ENCODE measurements at places on chromosomes 16 and 17.

DNA sequence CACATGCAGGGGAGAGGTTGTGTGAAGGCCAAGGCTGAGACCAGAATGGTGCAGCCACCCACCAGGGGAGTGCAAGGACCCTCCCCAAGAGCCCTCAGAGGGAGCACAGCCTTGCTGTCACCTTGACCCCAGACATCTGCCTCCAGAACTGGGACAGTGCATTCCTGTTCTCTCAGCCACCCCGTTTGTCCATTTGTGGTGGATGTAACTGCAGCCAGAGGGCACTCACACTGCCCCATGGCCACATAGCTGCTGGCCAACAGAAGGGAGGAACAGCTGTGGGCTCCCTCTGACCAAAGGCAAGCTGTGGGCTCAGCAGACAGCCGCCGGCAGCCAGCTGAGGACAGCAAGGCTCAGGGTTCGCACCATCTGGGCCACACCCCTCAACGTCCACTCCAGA lies 49.8 kb upstream of the KLHDC4 start:
- DNase-seq = no peak

DNA sequence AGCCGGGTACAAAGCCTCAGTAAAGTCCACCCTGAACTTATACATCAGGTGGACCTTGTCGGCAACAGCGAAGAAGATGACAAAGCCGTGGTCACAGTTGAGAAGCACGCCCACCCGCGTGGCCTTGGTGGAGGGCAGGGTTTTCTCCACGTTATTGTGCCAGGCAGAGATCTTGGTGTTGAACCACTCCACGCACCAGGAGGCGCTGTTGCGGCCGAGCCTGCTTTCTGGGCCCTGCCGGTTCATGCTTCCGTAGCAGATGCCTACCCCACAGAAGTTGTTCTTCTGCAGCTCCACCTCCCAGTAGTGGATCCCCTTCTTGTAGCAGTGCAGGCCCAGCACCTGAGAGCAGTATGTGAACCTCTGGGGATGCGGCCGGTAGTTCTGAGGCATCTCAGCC lies 22.1 kb downstream of the TRIM25 start:
- DNase-seq = peak; percentile 26

DNA sequence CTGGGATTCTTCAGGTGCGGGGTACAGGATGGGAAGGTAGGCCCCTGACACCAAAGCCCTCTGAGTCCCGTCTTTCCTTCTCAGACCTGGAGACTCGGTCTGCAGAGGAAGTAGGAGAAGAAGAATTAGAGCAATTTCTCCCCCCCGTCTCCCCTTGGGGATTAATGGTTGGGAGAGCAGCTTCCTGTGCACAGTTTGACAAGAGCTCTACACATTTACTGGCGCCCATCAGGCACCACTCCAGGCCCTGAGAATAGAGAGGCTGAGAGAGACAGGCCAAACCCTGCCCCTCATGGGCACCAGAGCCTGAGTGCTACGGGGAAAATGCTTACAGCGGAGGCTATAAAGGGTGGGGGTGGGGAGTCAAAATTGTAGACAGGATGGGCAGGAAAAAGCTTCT lies 3.5 kb upstream of the C16orf74 start:
- DNase-seq = no peak

- DNase-seq = no peak
These were observed 8.2 kb downstream of the ARL4D start for GRCh38 chr17:43406676-43407645.

DNA sequence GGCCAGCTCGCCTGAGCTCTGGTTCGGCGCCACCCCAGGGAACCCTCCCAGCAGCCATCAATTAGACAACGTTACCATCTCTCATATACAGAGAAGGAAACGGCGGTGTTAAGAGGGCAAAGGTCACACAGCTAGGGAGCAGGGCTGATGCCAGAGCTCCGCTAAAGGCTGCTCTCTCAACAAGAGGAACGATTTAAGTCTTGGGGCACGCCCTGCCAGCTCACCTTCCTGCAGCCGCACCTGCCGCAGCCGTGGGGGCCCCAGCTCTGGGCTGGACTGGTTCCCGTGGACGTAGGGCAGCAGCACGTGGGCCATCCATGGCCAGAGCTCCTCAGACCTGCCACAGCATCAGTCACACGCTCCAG lies 43.5 kb downstream of the PKD1 start:
- DNase-seq = no peak

- no peak for DNase-seq
These were observed 561 bp downstream of the AXIN1 start for GRCh38 chr16:351804-352520.

DNA sequence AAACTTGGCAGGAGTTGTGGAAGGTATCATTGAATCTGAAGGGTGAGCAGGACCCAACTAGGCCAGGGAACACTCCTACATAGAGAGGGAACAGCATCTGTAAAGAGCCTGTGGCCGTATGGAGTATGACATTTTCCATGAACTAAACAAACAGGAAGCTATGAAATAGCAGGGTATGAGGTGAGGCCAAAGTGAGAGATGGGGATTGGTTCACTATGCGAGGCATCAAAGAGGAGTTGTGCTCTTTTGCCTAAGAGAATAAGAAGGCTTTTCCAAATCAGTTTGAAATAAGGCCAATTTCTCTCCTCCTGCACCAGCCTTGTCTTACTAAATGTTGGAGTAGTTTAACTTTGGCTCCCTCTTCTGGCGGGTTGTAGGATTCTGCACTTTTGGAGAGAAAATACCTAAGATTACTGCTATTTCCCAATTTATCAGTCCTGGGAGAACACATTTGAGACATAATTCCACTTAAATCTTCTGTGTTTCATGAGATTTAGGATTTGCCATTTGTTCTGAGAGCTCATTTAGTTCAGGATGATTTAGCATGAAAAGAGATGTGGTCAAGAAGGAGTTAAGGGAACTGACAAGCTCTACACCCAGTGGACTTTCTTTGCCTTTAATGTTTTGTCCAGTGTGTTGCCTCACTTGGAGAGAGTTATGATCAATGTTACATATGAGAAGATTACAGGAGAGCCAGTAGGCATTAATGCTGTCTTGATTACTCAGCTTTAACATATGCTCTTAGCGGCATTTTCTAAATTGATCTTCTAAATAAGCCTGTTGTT lies 55.4 kb downstream of the TNRC6C start:
- no peak for DNase-seq

- no peak for DNase-seq
These were observed 1.7 kb downstream of the CES2 start for GRCh38 chr16:66936889-66937554.

- no peak for DNase-seq
These were observed 174.2 kb downstream of the TANC2 start for GRCh38 chr17:63140255-63140654.

DNA sequence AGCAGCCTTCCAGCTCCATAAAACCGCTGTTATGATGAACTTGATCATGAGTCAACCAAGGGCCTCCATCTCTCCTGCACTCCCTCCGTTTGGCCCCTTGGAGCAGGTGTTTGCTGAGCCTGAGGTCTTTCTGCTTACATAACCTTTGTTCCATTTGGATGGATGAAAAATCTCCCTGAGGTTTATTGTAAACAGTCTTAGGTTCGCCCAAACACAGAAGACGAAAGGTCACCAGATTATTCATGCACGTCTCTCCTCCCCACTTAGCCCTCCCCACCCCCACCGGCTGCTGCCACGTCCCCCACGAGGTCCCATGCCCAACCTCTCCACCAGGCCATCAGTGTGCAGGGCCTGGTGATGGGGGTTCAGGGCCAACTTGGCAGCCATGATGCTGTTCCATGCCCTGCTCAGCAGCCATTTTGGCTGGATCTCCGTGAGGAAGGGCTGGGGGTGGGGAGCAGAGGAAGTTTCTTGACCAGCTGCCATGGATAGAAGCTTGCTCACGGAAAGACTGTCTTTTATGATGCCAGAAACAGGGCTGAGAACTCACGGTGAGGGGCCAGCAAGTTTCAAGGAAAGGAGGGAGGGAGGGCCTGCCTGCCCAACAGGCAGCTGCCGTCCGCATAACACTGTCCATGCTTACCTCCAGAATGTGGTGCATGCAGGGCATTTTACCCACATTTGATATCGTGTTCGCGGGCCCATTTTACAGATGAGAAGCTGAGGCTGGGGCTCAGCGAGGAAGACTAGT lies 47.8 kb upstream of the FOXF1 start:
- DNase-seq = no peak

DNA sequence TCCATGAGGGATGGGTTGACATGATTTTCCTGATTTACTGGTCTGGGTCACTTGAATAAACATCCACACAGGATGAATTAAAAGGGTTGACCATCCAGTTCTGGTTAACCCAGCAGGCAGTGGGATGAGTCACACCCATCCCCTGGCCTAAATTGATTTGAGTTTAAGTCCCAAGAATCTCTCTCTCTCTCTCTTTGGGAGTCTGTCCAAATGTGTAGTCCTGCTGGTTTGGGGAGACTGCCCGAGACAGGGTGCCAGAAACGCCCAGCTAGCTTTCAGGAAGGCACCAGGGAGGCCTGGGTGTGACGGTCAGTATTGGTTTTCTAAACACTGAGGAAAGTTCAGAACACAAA lies 38.8 kb downstream of the SCPEP1 start:
- DNase-seq = no peak

- DNase-seq = no peak
These were observed 77.1 kb downstream of the USP31 start for GRCh38 chr16:23072084-23072599.

GRCh38 chr16:79728048-79728922 lies 127.7 kb upstream of the MAF start:
- DNase-seq = no peak

- no peak for DNase-seq
These were observed 7.8 kb downstream of the NR1D1 start for GRCh38 chr17:40092581-40092980.

All from stimulated activated CD8-positive, alpha-beta memory T cell treated with anti-CD3 and anti-CD28 coated beads, Interleukin-7, amount 100 ng/mL, for 24 hours (primary cell).